ENCODE measurements at places on chromosomes 5 and 9.

- peak; percentile 27 for DNase-seq
Observed at GRCh38 chr9:119968836-119969707, 599.8 kb upstream of the BRINP1 start.

- no peak for DNase-seq
Observed at GRCh38 chr9:121613009-121613752, 38.3 kb upstream of the DAB2IP start.

DNA sequence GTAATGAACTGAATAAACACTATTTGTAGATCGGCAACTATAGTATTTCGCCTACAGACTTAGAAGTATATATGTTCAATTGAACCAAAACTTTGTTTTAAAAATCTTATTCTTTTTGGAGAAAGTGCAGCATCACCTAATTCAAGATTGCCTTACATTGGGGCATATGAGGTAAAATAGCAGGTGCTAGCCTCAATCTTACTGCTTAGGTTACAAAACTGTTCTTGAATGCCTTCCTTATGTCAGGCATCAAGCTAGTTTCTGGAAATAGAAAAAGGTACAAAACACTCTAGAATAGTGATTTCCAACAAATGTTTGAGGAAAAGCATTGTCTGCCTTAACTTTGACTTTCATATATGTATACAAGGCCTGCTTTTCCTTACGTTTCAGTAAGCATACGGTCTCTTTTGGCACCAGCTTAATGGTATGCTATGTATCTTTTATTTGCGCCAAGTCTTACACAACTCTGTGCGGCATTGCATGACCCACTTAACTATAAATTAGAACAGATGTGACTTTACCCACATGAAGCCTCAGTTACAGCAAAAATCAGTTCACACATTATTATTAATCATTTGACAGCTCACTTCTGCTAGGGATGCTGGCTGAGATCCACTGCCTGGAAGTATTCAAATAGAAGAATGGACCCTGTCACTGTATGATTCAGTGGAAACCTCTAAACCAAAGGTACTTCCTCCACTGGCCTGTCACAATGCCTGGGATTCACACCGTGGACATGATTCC, 174.1 kb downstream of the PRELID2 start:
- no peak for DNase-seq

DNA sequence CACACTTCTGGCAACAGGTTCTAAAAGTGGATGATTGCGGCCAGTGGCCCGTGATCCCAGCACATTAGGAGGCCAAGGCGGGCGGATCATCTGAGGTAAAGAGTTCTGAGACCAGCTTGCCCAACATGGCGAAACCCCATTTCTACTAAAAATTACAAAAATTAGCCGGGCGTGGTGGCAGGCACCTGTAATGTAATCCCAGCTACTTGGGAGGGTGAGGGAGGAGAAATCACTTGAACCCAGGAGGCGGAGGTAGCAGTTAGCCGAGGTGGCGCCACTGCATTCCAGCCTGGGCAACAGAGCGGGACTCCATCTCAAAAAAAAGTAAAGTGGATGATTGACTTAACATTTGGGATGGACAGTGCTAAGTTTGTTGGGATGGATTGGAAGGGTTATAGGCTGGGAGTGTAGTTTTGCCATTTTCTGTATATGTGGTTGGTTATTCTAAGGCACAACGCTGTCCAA, 3.4 kb downstream of the MATR3 start:
- no peak for DNase-seq

- no peak for DNase-seq
Observed at GRCh38 chr9:76617497-76618175, 146.6 kb upstream of the PCA3 start.

GRCh38 chr9:83523684-83524083, 14.5 kb downstream of the FRMD3 start:
- no peak for DNase-seq

DNA sequence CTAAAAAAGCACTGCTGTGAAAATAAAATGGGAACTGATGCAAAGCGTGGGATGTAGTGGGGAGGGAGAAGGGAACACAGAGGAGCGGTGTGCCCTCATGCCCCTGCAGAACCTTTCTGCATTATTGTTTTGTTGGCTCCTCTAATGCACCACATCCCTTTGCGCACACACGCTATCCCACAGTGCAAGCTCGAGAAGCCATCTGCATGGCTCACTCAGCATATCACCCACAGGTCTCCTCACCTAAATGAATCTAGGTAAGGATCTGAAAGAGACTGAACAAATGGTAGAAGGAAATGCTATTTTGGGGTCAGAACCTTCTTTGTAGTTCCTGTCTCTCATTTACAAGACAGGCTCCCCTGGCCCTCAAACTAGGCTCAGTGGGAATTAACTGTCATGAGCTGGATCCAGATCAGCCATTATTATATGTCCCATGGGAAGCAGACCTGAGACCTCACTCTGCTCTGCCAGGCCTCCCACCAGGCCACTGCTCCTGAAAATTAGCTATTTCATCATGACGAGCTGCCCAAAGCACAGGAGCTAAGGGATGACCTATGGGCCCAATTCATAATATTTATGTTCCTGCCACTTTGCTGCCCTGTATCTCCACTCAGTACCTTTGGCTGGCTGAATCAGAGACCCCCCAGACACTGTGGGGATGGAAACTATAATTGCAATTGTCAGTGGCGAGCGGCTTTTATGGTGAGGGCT, 169.4 kb downstream of the SPOCK1 start:
- no peak for DNase-seq
